ENCODE measurements at places on chromosomes 5 and 9.
A peak's percentile ranks its signal among the peaks of the same experiment; 100 is the strongest.

DNA sequence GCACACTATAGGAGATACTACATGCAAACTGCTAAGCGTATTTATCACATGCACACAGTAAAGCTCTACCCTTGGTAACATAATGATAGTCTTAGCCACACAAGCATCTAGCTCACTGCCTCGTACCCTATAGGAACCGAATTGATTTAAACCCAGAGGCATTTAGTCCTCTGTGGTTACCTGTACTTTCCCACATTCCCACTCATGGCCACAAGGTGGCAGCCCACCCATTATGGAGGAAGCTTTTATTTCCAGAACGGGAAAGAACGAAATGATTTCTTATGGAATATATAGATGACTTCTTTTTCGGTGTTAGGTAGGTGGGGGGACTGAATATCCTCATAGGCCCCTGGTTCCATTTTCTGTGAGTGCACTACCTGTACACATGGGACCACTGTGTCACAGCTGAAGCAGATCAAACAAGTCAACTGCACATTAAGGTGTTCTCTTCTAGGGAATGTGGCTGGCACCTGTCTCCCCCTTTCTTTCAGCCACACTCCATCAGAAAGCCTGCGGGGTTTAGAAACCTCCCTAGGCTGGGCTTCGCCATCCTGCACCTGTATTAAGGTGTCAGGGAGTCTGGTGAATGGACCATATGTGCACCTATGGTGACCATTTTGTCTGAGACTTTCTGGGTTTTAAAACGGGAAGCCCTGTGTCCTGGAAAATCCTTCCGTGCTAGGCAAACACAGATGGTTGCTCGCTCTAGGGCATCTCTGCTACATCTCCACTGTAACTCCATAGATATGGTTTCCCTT lies 313.2 kb downstream of the SLIT3 start:
- DNase-seq: peak; percentile 11

- DNase-seq: peak; percentile 45
Measured at GRCh38 chr5:91641730-91642350, 258.7 kb upstream of the ARRDC3 start.

DNA sequence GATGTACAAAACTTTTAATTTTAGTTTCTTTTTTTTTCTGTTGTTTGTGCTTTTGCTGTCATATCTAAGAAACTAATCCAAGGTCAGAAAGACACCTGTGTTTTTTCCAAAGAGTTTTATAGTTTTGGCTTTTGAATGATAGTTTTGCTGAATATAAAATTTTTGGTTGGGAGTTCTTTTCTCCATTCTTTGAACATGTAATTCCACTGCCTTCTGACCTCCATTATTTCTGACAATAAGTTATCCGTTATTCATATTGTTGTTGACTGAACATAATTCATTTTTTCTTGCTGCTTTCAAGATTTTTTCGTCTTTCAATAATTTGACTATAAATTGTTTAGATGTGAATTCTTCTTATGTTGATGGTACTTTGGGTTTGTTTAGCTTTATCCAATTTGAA lies 82.2 kb upstream of the SLC24A2 start:
- DNase-seq: no peak

- no peak for DNase-seq
Measured at GRCh38 chr9:101650142-101650541, 55.4 kb upstream of the PPP3R2 start.

DNA sequence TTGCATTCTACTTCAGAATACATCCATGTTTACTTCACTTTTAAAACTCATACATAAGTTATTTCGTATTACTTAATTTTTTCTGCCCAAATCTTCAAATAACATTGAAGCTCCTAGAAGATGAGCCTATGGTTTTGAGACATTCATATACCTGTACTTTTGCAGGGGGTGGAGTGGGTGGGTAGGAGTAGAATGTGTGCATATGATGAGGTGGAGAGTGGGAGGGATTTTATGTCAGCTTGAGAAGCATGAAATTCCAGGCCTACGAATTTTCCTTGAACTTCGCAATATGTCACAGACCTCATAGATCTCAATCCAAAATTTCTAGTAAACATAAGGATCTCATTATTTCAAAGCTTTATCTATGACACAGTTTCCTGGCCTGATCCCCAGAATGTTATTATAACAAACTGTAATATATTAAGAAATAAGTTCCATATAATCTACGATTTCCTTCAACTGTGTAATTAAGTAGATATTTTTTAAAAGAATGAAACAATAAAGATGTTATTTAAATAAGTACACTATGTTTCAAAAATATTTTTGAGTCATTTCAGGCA lies 19.7 kb upstream of the MOB3B start:
- no peak for DNase-seq

DNA sequence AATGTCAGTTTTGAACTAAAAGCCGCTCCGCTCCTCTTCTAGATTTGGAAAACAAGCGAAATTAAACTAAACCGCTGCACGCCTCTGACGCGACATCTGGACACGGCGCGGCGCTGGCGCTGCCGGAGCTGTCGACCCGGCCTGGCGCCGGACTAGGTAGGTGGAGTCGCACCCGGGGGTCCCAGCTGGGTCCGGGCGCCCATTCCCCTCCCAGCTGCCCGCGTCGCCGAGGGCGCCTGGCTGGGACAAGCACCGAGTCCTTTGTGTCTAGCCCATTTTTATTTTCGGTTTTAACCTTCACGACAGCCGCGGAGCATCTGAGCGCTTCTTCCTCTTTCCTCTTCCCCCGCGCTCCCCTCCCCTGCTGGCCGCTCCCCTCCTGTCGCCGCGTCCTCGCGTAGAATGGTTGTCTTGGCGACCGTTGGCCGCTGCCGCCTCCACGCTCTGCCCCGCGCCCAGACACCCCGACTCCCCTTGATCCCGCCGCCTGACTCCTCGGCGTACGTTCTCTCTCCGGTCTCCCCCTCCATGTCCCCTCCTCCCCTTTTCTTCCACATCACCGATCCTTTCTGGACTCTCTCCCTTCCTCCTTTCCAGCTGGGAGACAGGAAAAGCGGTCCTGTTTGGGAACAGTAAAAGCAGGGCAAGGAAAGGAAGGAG lies 545 bp downstream of the CDKN2B-AS1 start:
- DNase-seq: peak; percentile 85

- no peak for DNase-seq
Measured at GRCh38 chr5:123813264-123813663, 301.3 kb downstream of the CSNK1G3 start.

DNA sequence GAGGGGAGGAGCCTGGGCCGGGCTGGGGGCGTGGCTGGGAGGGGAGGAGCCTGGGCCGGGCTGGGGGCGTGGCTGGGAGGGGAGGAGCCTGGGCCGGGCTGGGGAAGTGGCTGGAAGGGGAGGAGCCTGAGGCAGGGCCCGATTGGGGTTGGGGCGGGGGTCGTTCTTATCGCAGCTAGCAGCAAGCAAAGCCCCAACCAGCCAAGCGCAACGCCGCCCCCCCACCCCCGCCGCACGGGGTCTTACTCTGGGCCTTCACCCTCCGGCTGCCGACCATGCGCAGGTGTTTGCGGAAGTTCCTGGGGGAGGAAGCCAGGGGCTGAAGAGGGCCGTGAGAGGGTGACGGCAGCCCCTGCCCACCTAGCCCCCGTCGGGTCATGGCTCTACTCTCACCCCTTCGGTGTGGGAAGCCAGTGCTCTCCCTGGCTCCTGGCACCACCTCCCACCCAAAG lies 5.0 kb downstream of the NSMF start:
- no peak for DNase-seq

GRCh38 chr5:18798058-18798457 lies 1163.8 kb downstream of the TAF11L14 start:
- DNase-seq: no peak

GRCh38 chr9:26231391-26231790 lies 553.1 kb upstream of the TUSC1 start:
- DNase-seq: no peak

DNA sequence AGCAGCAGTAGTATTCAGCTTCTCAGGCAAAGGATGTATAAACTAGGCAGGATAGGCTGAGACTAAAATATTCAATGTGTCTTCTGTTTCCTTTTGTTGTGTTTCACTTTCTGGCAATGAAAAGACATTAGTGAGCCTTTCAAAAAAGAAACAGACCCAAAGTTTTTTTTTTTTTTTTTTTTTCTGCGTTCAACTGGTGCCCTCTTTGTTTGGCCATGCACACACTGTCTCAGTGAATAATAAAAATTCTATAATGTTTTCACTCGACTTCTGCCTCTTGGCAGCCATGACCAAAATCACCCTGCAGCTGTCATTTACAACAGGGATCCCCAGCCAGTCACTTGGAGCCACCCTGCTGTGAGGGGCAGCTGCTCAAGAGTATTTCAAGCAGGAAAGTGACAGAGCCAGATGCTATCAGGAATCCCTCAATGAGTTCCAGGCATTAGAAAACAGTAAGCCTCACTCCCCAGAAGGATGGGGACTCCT lies 44.0 kb upstream of the MAN2A1 start:
- no peak for DNase-seq

DNA sequence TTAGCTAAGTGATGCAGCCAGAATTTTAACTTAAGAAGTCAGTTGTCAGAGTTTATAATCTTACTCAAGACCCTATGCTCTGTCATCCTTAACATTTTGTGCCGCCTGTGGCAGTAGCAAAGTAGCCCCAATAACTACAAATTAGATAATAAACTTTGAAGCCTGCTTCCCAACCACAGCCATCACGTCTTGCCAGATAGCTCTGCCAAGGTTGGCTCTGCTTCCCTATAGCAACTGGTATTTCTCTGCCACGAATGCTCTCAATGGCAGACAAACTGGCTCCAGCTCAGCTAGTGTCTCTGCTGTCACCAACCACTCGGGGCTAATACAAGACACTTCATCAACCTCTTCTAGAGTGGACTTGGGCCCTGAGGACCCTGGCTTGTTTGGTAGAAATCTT lies 576.1 kb downstream of the CDH12 start:
- DNase-seq: no peak

DNA sequence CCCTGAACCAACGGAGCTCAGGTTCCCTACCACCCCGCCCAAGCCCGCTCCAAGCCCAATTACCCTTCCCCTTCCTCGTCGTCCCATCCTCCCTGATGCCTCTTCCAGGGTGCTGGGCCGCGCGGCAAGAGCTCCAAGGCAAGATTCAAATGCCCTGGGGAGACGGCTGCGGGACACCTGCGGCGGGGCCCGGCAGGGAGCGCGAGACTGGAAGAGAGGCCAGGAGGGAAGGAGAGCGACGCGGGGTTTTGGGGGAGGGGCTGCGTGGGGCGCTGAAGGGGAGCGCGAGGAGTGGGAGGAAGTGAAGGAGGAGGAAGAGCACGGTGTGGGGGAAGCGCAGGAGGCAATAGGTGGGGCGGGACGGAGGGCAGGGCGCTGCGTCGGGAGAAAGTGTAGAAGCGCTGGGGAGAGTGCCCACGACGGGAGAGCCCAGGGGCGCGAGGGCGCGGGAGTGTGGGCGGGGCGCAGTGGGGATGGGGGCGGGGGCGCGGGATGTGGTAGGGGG lies 975 bp upstream of the NXNL2 start:
- no peak for DNase-seq

GRCh38 chr9:135296735-135297455 lies 182.7 kb upstream of the PPP1R26 start:
- DNase-seq: no peak

- DNase-seq: no peak
Measured at GRCh38 chr5:133433641-133434040, 178.7 kb downstream of the FSTL4 start.

- peak; percentile 26 for DNase-seq
Measured at GRCh38 chr5:155147222-155147621, 133.7 kb downstream of the KIF4B start.

DNA sequence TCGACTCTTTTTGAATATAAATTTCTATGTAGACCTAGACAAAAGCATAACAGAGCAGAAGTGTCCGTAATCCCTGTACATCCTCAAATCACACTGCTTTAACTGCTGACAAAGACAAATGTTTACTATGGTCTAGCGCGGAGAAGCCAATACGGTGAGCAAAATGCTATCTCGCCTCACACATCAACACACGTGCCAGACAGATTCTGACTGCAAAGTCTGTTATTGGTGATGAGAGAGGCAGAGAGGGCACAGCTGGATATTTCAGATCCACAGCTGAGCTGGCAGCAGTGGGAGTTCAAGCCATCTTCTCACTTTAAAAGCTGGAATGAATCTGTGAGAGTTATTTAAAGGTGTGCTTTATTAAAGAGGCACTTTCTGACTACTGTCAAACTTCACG lies 124.3 kb downstream of the ARL15 start:
- DNase-seq: no peak

DNA sequence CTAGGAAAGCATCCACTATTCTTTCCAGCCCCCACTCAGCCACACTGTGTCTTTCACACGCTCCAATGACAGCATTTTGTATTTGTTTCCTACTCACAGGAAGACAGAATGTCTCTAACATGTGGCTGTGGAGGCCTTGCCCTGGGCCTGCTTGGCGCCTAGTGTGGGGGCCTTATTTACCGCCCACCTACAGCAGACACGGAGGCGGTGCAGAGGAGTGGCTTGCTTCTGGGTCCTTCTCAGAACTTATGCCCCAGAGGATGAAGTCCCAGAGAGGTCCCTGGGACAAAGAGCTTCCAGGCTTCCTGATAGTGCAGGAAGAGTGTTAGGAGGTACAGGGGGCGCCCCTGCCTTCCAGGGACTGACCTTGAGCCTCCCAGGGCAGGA lies 8.5 kb upstream of the MRNIP start:
- no peak for DNase-seq

GRCh38 chr9:133122935-133123611 lies 2.0 kb upstream of the RALGDS start:
- no peak for DNase-seq

DNA sequence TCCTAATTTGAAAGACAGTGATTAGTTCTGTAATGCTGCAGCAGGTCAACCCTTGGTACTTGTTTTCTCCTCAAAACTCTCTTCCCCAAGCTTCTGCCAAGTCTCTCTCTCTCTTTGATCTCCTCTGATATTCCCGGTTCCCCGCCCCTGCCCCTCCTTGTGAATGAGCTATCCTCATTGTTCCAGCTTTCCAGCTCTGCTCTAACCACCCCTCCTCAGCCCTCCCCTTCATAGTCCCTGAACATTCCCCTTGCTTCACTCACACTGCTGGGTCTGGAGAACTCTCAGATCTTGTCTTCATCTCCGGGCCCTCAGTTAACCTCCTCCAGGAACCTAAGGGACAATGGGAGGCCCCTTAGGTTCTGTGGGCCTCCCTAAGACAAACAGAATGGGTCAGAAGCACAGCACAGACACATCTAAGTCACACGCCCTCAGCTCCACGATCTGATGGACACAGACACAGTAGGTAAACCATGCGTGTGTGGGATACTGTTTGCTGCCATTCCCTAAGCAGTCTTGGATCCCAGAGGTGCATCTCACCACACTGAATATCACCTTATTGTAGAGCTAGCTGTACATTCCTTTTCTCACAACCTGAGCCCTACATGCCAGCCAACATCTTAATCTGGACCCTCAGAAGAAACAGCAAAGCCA lies 17.4 kb upstream of the LARP1 start:
- no peak for DNase-seq

GRCh38 chr9:131385296-131385695 lies 8.6 kb upstream of the PRRC2B start:
- no peak for DNase-seq

DNA sequence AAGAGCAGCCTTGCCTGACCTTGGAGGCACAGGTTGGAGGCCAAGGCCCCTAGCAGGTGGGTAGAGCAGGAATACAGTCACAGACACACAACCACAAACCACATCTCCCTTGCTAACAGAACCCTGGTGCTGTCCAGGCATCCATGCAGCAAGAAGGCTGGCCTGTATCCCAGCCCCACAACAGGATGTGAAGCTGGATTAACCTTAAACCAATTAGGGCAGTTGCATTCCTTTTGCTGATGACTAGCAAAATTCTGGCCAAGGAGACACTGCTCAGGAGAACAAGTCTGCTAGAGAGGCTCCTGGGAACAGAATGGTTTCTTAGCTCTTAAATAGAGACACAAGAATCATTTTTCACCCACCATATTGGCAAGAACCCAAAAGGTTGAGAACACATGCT lies 97.8 kb downstream of the C5orf15 start:
- DNase-seq: no peak

Measured in AML-193 (cell line).